ENCODE measurements at places on chromosomes 5 and 9.

DNA sequence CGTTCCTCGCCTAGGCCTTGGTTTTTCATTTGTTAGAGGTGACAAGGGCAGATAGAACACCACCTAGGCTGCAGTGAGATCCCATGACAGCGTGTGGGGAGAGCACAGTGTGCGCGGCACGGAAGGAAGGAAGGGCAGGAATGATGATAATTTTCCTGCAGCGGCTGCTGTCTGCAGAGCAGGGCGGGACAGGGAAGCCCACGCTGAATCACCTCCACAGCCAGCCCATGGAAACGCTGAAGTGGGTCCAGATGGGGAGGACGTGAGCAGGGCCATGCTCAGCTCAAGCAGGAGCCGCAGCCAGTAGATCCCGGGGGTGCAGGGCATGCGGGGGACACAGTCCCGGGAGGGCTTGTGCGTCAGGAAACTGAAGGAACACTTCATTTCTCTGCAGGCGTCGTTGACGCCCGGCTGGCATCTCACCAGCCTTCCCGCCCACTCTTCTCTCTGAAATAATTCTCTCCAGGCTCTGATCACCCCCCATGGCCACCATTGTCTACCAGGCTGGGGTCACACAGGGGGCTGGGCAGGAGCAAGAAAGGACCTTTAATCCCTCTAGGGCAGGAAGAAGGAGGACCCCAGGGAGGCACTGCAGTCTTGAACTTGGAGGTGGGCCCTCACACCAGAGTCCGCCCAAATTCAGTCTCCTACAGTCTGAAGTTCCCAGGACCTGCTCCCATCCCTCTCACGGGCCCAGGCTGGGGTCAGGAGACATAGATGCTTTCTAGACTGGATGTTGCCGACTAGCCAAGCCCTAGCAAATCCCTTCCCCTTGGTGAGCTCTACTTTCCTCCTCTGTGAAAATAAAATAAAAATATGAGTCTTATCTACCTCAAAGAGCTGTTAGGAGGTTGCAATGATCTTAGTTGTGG is 20.9 kb upstream of the SYNPO start:
- peak; percentile 45 for DNase-seq

DNA sequence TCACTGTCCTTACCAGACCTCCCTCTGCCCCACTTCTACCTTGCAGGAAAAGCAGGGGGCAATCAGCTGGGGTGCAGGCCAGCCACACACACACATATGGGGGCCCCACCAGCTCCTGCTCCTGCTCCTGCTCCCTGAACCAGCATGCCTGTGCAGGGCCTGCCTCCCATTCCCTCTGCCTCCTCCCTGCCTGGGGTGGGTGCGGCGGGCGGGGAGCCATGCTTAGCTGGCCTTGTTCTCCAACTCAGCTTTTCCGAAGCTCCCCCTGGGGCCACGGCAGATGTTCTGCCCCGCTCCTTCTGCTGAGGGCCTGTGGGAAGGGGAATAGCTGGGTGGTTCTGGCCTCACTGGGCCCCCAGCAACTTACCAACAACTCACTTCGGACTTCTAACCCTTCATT is 89.8 kb downstream of the ZNF354C start:
- DNase-seq: no peak

GRCh38 chr5:101278011-101278687 is 375.1 kb upstream of the ST8SIA4 start:
- DNase-seq: no peak

DNA sequence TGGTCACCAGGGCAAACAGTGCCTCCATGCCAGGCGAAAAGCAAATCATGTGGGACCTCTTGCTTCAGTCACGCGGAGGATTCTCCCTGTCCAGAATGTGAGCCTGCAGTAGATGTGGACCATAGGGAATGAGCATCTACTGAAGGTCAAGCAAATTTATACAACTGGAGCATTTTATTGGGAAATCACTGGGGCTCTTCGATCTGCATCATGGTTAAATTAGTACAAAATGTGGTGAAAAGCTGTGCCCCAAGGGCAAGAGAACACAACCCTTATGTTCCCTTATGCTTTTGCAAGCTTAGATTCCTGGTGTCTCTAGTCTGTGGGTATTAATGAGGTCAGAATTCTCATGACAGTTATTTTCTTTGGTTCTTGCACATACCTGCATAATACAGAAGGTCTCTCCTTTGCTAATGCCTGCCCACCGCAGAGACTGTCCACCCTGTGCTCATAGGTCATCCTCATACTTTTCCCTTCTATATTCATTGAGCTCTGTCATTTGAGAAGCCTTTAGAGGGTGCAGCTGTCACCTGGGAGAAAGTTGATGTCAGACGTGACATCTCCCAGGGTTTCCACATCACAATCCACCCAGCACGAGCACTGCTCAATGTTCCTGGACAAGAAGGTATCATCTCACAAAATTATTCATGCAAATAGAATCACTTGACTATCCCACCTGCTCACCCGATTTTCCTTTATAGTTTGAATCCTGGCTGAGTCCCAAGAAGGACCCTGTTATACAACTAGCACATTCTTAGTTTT is 111.7 kb downstream of the NXNL2 start:
- DNase-seq: no peak

DNA sequence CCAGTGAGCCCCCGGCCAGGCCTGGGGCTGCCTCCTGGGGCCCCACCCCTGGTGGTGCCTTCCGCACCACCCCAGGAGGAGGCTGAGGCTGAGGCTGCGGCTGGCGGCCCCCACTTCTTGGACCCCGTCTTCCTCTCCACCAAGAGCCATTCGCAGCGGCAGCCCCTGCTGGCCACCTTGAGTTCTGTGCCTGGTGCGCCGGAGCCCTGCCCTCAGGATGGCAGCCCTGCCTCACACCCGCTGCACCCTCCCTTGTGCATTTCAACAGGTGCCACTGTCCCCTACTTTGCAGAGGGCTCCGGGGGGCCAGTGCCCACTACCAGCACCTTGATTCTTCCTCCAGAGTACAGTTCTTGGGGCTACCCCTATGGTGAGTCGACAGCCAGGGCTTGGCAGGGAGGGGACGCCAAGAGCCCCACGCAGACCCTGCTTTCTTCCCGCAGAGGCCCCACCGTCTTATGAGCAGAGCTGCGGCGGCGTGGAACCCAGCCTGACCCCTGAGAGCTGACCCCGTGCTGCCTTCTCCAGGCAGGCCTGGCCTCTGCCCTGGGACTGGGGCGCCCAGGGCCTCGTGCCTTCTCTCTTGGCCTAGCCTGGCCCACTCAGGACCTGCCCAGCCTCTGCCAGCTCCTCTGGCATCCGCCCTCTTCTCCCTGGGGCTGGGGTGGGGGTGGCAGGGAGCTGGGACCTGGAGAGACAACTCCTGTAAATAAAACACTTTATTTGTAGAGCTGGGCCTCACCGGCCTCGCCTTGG is 4.0 kb upstream of the EHMT1 start:
- DNase-seq: no peak
